ENCODE measurements at places on chromosomes 2 and 18. TPM values are rescaled to one million over a fixed set of nuclear protein-coding genes. Genes with fewer than 3 reads are reported as not detected.

DNA sequence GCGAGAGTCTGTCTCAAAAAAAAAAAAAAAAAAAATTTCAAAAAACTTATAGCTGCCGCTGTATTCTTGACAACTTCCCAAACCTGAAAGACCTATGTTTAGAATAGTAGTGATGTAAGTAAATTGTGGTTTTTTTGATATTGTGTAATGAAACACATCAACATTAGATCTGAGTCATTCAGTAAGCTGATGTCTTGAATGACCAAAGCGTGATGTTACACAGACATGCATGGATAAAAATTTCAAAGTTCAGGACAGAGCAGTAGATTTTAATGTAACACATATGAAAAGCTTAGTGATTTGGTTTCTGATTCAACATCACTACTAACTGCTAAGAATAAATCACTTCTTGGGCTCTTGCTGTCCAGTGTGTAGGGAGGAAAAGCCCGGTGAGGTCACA, 69.3 kb upstream of the MEX3C start:
- no peak overlapping the region for H3K27ac ChIP-seq
- H3K4me1 ChIP-seq, result no peaks in the 10 kb centered on the region
- H3K4me3 ChIP-seq, result no peak overlapping the region
- DNase-seq, result no peak

DNA sequence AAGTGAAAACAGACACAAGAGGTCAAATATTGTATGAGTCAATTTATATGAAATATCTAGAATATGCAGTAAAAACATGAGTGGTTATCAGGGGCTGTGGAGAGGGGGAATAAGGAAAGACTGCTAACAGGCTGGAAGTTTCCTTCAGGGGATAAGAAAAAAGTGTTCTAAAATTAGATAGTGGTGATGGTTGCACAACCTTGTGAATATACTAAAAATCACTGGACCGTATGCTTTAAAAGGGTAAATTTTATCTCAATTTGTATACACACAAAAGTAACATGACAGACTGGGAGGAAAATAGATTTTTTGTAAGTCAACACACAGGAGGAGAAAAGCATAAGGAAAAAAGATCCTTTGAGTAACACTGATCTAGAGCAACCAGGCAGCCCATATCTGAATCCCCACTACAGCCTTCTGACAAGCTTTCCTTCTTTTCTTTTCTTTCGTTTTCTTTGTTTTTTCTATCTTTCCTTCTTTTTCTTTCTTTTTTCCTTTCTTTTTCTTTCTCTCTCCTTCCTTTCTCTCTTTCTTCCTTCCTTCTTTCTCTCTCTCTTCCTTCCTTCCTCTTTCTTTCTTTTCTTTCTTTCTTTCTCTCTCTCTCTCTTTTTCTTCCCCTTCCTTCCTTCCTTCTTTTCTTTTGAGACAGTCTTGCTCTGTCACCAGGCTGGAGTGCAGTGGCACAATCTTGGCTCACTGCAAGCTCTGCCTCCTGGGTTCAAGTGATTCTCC, 95.4 kb downstream of the AAK1 start:
- no peak for DNase-seq
- no peak overlapping the region for H3K27ac ChIP-seq
- no peaks in the 10 kb centered on the region for H3K27me3 ChIP-seq
- H3K36me3 ChIP-seq, result peaks cover under 1% of the 10 kb centered on the region

- no peaks in the 10 kb centered on the region for H3K4me1 ChIP-seq
- H3K27me3 ChIP-seq, result no peaks in the 10 kb centered on the region
- no peaks in the 10 kb centered on the region for H3K36me3 ChIP-seq
- DNase-seq, result no peak
- H3K4me3 ChIP-seq, result no peak overlapping the region
- H3K27ac ChIP-seq, result no peak overlapping the region
Measured at GRCh38 chr2:88184762-88185161, 14.6 kb downstream of the THNSL2 start.

GRCh38 chr2:199914372-199914958, 3.4 kb downstream of the C2orf69 start:
- no peaks in the 10 kb centered on the region for H3K4me1 ChIP-seq
- H3K4me3 ChIP-seq, result peak overlapping the region; percentile 51
- DNase-seq, result no peak
- no peaks in the 10 kb centered on the region for H3K27me3 ChIP-seq
- H3K36me3 ChIP-seq, result peaks cover 9% of the 10 kb centered on the region

- H3K36me3 ChIP-seq, result no peaks in the 10 kb centered on the region
- H3K4me1 ChIP-seq, result peaks cover 7% of the 10 kb centered on the region
- H3K4me3 ChIP-seq, result peak overlapping the region; percentile 82
Measured at GRCh38 chr2:177553176-177553884, 160.8 kb downstream of the AGPS start.

DNA sequence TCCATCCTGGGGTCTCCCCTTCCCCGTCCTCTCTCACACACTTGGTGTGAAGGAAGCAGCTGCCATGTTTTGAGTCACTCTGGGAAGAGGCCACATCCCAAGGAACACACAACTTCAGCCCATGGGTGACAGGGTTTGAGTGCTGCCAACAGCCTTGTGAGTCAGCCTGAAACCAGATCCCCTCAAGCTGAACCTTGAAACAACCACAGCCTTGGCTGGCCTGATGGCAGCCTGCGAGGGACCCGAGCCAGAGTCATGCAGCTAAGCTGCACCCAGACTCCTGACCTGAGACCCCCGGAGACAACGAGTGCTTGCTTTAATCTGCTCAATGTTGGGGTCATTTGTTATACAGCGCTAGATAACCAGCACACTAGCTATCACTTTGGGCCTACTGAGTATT, 19.3 kb upstream of the MC2R start:
- no peak for DNase-seq
- H3K27ac ChIP-seq, result no peak overlapping the region
- H3K4me1 ChIP-seq, result no peaks in the 10 kb centered on the region
- no peaks in the 10 kb centered on the region for H3K27me3 ChIP-seq
- H3K4me3 ChIP-seq, result no peak overlapping the region
- no peaks in the 10 kb centered on the region for H3K36me3 ChIP-seq

- no peak for DNase-seq
- H3K4me1 ChIP-seq, result peaks cover 17% of the 10 kb centered on the region
- H3K36me3 ChIP-seq, result peaks cover 2% of the 10 kb centered on the region
Measured at GRCh38 chr18:62287781-62288664, 37.1 kb upstream of the TNFRSF11A start.

GRCh38 chr18:46567196-46567595, 89.8 kb downstream of the LOXHD1 start:
- peaks cover 2% of the 10 kb centered on the region for H3K27me3 ChIP-seq
- H3K27ac ChIP-seq, result no peak overlapping the region
- H3K36me3 ChIP-seq, result no peaks in the 10 kb centered on the region
- no peak for DNase-seq
- no peaks in the 10 kb centered on the region for H3K4me1 ChIP-seq

GRCh38 chr2:109174626-109175349, 45.8 kb downstream of the SH3RF3 start:
- no peak for DNase-seq
- H3K27me3 ChIP-seq, result no peaks in the 10 kb centered on the region
- H3K27ac ChIP-seq, result no peak overlapping the region
- H3K4me3 ChIP-seq, result no peak overlapping the region

DNA sequence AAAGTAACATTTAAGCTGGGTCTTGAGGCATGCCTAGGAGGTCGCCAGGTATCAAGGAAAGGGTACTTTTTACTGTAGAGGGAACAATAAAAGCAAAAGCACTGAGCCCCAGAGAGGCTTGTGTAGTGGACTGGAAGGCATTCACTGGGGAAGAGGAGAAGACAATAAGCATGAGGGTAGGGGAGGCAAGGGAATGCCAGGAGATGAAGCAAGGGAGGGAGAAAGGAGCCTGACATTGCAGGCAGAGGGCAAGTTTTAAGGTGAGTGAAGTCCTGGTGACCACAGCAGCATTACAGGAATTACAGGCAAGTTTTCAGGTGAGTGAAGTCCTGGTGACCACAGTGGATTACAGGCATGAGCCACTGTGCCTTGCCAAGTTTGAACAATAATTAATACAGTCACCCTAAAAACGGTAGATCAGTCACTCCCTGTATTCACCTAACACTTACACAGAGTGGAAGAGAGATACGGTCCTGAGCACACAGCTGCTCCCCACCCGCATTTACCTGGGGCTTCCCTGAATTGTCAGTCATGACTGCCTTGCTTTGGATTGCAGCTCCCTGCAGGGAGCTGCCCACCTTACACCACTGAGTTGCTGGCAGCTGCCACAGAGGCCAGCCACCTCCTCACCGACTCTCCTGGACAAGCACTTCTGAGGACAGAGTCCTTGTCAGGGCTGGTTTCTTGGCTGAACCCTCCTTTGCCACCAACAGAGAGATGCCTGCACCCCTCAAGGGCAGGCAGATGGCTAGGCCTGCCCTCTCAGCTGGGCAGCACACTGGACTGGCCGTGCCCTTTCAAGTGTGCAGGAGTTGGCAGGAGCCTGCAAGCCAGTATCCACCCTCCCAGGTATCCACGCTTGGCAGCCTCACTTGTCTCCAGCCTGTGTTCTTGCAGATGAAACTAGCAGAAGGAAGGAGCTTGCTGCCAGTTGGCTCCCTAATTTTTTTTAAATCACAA, 153.2 kb upstream of the MSH6 start:
- no peaks in the 10 kb centered on the region for H3K4me1 ChIP-seq
- DNase-seq, result no peak
- H3K36me3 ChIP-seq, result no peaks in the 10 kb centered on the region
- H3K4me3 ChIP-seq, result no peak overlapping the region
- H3K27me3 ChIP-seq, result no peaks in the 10 kb centered on the region

- H3K4me1 ChIP-seq, result no peaks in the 10 kb centered on the region
- H3K27me3 ChIP-seq, result peaks cover 15% of the 10 kb centered on the region
- H3K27ac ChIP-seq, result no peak overlapping the region
- DNase-seq, result no peak
Measured at GRCh38 chr18:32771871-32772580, 797 bp downstream of the KLHL14 start.

DNA sequence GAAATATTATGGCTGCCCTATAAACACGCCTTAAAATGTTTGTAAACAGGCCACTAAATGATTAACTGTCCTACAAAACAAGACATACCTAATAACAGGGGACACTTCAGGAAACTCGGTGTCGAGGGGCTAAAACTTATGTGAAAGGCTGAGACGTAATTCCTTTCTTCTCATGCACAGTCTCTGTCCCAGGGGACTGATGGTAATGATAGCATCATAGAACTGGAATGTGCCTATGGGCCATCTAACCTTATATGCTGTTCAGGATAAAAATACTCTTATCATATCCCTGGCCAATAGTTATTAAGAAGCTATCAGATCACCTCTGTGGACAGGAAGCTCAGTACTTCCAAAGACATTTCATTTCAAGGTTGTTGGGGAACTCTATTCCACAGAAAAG, 252.6 kb upstream of the RASGRP3 start:
- peaks cover 6% of the 10 kb centered on the region for H3K27me3 ChIP-seq
- no peak for DNase-seq
- H3K36me3 ChIP-seq, result no peaks in the 10 kb centered on the region
- H3K4me3 ChIP-seq, result no peak overlapping the region

DNA sequence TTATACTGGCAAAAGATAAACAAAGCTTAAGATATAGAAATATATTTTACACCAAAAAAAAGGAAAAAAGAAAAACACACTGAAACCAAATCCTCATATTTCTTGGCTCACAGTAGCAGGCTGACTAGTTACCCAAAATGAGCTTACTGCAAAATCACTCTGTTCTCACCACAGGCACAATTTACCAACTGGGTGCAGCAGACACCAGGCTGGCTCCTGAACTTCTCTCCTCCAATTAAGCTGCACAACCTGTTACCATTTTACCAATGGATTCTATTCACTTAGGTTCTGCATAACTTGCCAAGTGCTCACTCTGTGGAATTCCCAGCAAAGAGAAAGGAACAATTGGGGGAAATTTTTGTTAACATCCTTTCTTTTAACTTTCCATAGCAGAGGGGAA, 679.3 kb downstream of the ZEB2 start:
- no peaks in the 10 kb centered on the region for H3K4me1 ChIP-seq
- H3K36me3 ChIP-seq, result no peaks in the 10 kb centered on the region
- no peaks in the 10 kb centered on the region for H3K27me3 ChIP-seq
- no peak for DNase-seq
- H3K27ac ChIP-seq, result no peak overlapping the region
- H3K4me3 ChIP-seq, result no peak overlapping the region

GRCh38 chr2:180219491-180219890, 212.4 kb upstream of the CWC22 start:
- no peaks in the 10 kb centered on the region for H3K36me3 ChIP-seq
- no peak overlapping the region for H3K4me3 ChIP-seq
- DNase-seq, result no peak
- H3K4me1 ChIP-seq, result no peaks in the 10 kb centered on the region
- H3K27ac ChIP-seq, result no peak overlapping the region
- H3K27me3 ChIP-seq, result no peaks in the 10 kb centered on the region

DNA sequence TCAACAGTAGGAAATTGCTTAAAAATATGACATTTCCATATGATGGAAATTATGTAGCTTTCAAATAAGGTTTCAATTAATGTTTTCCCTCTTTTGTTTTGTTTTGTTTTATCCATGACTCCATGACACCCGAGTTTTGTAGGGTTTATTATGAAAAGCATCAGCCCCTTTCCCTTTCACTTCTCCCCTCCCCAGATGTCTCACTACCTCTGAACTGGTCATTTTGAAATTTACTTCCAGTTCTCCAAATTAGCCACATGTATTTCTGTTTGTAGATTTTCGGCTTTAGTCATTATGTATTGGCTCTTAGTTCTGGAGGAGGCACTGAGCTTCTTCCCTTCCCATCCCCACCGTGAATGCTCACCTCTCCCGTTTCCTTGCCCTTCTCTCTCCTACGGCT, 18.6 kb upstream of the VPS4B start:
- H3K4me1 ChIP-seq, result no peaks in the 10 kb centered on the region
- H3K36me3 ChIP-seq, result no peaks in the 10 kb centered on the region
- no peak for DNase-seq
- H3K27me3 ChIP-seq, result no peaks in the 10 kb centered on the region
- H3K4me3 ChIP-seq, result no peak overlapping the region

GRCh38 chr2:70941186-70941585, 5.5 kb downstream of the ATP6V1B1 start:
- no peaks in the 10 kb centered on the region for H3K4me1 ChIP-seq
- H3K36me3 ChIP-seq, result no peaks in the 10 kb centered on the region
- no peak overlapping the region for H3K27ac ChIP-seq
- DNase-seq, result no peak
- H3K27me3 ChIP-seq, result peaks cover 4% of the 10 kb centered on the region

DNA sequence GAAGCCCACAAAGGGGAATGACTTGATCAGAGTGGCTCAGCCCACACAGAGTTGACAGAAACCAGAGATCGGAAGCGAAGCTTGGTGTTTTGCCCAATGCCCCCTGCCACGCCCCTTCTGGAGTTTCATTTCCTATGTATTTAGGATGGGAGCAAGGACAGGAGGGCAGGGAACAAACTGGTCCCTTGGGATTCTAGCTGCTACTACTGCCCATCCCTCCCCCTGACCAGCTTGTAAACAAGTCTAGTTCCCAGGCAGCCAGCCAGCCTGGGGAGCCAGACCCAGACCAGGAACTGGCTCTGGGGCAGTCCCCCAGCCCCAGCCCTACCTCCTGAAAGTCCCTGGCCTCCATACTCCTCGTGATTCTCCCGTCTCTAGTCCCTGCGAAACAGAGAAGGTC, 8.3 kb downstream of the WNT6 start:
- peaks cover 19% of the 10 kb centered on the region for H3K27me3 ChIP-seq
- H3K27ac ChIP-seq, result no peak overlapping the region

PRKCE gene
- total RNA-seq, result 28.2 TPM

C1QL2 gene
- not detected for total RNA-seq

CD8A gene
- 0.15 TPM for total RNA-seq

IHH gene
- total RNA-seq, result not detected

UGT1A3 gene
- total RNA-seq, result not detected

PRSS56 gene
- not detected for total RNA-seq

IMPACT gene
- 0.72 TPM for total RNA-seq

CNOT9 gene
- 105 TPM for total RNA-seq

IL18RAP gene
- total RNA-seq, result 0.54 TPM

LRRTM4 gene
- not detected for total RNA-seq

TMEM169 gene
- total RNA-seq, result 2.7 TPM

CDKL4 gene
- total RNA-seq, result not detected

Data from GM12878 (cell line).